GM13977 (cell line): ENCODE measurements at places on chromosomes 11 and 22.

GRCh38 chr22:31838917-31839316 lies 85.1 kb downstream of the DEPDC5 start:
- DNase-seq, result no peak

- DNase-seq, result no peak
Measured at GRCh38 chr11:100220801-100221200, 466.3 kb upstream of the ARHGAP42 start.

- no peak for DNase-seq
Measured at GRCh38 chr11:119809346-119809745, 80.3 kb upstream of the NECTIN1 start.

DNA sequence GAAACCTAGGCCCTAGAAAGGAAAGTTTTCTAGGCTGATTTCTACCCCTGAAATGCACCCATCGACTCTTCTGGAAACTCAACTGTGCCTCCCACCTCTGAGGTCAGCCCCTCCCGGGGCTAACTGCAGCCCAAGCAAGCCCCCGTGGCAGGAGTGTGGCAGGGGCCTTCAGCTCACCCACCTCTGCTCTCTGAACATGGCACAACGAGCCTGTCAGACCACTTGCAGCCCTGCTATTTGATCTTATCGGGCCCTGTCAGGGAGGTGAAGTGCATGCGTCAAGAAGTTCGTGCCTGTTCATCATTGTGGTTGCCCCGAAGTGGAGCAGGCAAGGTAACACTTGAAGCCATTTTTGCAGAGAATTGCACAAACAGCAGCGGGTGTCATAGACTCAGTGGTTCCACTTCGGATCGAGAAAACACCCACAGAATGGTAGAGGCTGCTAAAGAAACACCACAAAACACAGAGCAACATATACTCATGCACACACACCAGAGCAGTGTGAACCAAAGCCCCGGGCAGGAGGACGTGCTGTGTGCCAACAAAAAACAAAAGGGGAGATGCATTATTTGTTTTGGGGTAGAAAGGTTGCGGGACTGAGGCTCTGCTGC lies 262.7 kb downstream of the ETS1 start:
- DNase-seq, result no peak

- no peak for DNase-seq
Measured at GRCh38 chr11:60981515-60981914, 10.0 kb downstream of the CD6 start.

- DNase-seq, result no peak
Measured at GRCh38 chr11:33168709-33169200, 7.5 kb upstream of the CSTF3 start.

DNA sequence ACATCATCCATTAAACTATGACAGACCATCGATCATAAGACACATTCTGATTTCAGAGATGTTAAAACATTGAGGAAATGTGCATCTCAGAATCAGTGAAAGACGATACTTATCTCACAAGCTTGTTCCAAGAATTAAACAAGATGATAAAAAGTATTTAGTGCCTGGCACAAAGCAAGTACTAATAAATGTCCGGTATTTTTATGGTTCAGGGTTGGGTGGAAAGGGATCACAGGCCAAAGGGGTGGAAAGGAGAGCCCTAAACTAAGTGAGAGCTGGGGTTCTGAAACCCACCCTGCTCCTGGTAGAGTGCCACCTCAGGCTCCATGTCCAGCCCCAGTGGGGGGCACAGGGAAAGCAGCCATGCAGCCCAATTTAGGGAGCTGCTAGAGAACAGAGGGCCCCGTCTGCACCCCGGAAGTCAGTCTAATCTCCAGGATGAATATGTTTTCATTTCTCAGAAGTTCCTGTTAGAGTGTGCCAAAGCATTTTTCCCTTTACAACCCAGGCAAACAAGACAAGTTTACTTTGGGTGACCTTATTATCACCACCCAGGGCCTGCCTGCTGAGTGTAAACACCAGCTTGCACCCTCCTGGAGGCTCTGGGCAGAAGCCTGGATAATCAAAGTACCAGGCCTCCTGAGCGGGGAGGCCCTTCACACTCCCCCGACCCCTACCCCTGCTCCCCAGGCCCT lies 3.8 kb upstream of the CREB3L1 start:
- no peak for DNase-seq

- DNase-seq, result no peak
Measured at GRCh38 chr11:70402016-70402415, 3.7 kb downstream of the CTTN start.

GRCh38 chr11:33463059-33463458 lies 205.9 kb downstream of the HIPK3 start:
- no peak for DNase-seq

GRCh38 chr11:34208266-34209135 lies 103.1 kb downstream of the NAT10 start:
- DNase-seq, result no peak

GRCh38 chr22:19962909-19963806 lies 21.5 kb upstream of the TXNRD2 start:
- no peak for DNase-seq

DNA sequence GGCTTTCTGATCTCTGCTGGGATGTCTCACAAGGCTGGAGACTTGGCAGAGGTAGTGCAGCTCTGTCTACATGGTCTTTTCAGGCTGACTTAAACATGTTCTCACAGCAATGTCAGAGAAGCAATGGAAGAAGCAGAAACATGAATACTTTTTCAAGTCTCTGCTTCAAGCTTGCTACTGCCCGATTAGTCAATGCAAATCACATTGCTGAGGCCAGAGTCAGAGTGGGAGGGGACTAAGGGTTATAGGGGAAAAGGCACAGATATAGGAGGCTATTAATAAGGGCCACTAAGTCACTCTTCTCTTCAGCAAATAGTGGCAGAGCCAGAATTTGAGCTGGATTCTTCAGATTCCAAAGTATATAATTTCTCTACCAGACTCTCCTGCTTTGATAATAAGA lies 390.5 kb downstream of the TMEM135 start:
- no peak for DNase-seq

- peak; percentile 48 for DNase-seq
Measured at GRCh38 chr11:76962583-76963416, 71.4 kb upstream of the B3GNT6 start.

DNA sequence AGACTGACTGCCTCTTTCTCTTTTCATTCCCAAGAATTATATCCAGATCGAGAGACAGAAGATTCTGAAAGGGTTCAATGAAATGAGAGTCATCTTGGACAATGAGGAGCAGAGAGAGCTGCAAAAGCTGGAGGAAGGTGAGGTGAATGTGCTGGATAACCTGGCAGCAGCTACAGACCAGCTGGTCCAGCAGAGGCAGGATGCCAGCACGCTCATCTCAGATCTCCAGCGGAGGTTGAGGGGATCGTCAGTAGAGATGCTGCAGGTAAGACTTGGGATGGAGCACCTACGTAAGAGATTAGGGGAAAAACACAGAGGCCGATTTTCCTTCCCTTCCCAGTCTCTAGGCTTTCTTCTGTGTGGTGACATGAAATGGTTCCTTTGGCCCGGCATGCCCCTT lies 8.7 kb downstream of the TRIM22 start:
- DNase-seq, result no peak

DNA sequence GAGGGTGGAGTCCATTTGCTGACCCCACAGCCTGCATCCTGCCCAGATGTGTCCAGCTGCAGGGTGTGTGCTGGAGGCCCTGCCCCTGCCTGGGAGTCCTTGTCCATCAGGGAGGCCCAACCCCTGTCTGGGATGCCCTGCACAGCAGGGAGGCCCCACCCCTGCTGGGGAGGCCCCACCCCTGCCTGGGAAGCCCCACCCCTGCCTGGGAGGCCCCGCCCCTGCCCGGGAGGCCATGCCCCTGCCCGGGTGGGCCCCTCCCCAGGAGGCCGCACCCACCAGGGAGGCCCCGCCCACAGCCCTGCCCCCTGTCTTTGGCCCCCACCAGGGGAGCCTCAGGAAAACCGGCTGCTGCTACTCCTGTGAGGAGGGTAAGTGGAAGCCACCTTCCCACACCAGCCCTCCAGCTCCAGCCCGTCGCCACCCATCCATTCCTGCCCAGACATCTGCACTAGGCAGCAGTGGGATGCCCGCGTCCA lies 37.2 kb downstream of the MUC5B start:
- DNase-seq, result no peak

DNA sequence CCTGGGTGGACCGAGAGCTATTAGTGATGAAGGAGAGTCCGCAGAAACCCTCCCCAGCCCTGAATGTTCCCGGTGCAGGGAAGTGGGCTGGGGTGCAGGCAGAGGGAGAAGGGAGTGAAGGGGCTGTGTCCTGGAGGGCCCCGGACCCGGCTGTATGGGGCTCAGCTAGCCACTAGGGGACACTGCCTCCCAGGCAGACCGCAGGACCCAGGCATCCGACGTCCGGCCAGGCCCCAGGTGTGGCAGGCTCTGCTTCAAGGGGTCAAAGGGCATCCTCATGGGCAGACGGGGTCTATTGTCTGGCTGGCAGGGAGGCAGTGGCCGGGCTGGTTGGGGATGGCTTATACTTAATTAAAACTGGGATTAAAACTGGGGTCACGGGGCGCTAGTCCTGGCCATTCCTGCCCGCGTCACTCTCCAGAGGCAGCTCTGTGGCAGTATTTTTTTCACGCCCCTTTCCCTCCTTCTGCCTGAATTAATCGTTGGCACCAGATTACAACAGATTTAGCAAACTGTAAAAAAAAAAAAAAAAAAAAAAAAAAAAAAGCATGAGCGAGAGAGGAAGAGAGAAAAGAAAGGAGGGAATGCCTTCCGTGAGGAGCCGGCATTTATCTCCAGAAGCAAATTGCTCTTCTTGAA lies 5.1 kb downstream of the FLRT1 start:
- DNase-seq, result no peak

DNA sequence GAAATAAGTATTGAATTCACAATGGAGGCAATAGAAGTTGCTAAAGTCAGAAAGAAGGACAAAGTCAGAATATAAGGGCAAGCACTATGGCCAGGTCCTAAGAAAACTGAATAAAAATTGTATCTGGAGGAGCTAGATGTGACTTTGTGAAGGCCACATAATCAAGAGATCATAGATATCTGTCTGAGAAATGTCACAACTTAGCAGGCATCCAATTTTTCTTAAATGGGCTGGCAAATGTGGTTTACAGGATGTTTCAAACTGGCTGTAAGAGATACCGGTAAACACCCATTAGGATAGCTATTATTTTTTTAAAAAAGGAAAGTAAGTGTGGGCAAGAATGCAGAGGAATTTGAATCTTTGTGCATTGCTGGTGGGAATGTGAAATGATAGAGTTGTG lies 303.1 kb upstream of the CHORDC1 start:
- DNase-seq, result no peak

GRCh38 chr22:32771756-32772155 lies 29.7 kb upstream of the TIMP3 start:
- no peak for DNase-seq

DNA sequence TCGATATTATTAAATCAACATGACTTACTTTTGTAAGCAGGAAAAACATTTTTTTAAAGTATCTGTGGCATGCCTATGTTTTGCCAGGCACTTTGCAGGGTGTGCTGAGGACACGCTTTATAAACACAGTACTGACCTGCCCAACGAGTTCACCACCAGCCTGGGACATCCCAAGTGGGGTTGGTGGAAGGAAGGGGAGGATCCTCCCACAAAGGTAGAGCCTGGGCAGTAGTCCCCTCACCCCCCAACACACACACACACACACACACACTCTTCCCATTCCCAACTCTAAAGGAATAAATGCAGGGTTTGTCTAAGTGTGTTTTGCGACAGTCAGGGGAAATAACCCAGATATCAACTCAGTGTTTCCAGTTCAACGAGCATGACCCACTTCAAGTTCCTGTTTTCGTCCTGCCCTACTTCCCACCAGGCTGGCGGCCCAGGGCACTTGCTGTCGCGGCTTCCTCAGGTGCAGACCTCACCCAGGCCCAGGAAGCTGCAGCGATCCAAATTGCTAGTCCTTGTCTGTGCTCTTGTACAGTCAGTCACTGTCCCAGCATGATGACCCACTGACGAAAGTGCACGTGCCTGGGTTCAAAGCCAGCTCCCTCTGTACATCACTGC lies 3.1 kb downstream of the CERK start:
- peak; percentile 69 for DNase-seq

DNA sequence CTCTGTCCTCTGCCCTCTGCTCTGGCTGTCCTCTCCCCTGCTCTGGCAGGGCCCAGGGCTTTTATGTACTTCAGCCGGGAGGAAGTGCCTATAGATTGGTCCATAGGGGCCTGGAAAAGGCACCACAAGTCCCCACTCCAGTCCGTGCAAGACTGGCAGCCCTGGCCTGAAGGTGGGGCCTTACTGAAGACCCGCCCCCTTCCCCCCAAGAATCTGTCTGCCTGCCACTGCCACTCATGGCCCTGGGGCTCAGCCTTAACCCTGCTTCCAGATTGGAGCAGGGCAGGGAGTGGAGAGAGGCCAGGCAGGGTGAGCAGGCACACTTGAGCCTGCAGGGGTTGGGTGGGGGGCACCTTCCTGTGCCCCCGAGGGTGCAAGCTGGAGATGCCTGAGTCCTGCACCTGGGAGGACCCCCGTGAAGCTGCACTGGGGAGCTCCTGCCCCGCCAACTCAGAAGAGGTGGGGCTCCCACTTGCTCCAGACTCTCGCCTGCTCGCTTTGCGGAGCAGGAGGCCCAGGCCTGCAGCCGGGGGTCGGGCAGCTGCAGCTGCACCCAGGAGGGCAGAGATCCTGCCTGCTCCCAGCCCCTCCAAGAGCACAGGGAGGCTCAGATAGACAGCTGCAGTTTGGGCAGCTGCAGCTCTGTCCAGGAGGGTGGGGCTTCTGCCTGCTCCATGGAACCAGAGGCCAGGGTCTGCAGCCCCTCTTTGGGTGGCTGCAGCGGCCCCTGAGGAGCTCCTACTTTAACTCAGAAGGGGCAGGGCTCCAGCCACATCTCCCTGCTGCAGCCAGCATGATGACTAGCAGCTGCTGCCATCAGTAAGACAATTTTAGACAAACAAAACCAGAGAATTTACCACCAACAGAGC lies 51.0 kb upstream of the SC5D start:
- no peak for DNase-seq

DNA sequence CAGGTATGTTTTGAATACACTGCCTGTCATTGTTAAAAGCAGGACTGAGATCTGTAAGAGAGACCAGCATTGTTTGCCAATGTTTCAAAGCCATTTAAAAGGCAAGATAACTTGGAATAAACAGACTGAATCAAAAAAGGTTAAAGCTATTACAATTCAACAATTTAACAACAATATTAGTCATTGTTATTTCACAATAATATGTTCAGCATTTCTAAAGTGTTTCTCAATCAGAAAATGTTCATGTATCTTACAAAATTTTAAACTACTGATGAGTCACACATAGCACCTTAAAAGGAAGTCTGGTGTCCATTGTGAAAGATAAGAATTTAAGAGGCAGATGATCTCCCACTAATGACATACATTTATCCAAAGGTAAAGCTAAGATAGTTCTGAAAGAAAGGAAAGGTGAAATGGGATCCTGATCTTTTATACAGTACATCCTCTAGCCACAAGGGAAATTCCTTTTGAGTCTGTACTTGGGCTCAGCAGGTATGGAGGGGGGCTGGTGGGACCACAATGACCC lies 79.7 kb downstream of the MAML2 start:
- no peak for DNase-seq
